Karpas-422 (cell line): ENCODE measurements at places on chromosomes 16 and 17. TPM values are rescaled to one million over a fixed set of nuclear protein-coding genes. Genes with fewer than 3 reads are reported as not detected.

The BAHCC1 gene
- total RNA-seq, result not detected in 2 replicates

The NACA2 gene
- total RNA-seq, result not detected in 2 replicates

GRCh38 chr16:67657751-67658518 lies 2.1 kb downstream of the ACD start:
- no peaks in the 10 kb centered on the region for H3K27me3 ChIP-seq
- no peak overlapping the region for H3K4me3 ChIP-seq
- no peak overlapping the region for H3K27ac ChIP-seq
- DNase-seq, result no peak
- H3K36me3 ChIP-seq, result no peaks in the 10 kb centered on the region

DNA sequence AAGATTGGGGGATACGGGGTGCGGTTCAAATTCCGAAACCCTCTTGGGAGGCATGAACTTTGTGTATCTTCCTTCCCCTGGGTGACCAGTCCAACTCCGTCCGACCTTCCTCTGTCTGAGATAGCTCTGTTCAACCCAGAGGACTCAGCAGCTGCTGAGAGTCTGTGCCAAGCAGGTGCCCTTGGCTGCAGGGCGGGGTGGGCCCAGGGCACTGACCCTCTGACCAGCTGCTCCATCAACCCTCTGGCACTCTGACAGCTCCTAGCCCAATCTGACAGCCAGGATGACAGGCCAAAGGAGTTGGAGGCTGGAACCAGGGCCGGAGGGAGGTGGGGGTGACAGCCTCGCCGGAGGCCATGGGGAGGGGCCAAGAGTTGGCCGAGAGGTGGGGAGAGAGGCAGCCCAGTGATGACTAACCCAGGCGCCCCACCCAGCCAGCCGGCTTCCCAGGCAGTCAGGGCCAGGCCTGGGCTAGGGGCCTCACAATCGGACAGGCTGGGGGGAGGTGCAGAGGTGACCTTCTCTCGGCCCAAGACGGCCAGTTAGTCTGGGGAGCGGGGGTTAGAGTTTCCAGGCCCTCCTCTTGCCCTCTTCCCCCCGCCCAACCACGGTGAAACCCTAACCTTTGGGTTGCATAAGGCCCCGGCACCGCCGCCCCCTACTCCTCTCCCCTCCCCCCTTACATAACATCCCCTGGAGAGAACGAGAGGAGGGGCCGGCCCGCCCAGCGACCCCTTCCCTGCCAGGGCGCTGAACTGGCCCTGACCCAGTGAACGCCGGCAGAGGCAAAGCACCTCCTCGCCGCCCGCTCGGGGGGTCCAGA lies 5.0 kb upstream of the TLCD2 start:
- DNase-seq, result no peak
- H3K4me1 ChIP-seq, result peaks cover 20% of the 10 kb centered on the region
- peak overlapping the region; percentile 82 for H3K4me3 ChIP-seq
- H3K36me3 ChIP-seq, result no peaks in the 10 kb centered on the region

DNA sequence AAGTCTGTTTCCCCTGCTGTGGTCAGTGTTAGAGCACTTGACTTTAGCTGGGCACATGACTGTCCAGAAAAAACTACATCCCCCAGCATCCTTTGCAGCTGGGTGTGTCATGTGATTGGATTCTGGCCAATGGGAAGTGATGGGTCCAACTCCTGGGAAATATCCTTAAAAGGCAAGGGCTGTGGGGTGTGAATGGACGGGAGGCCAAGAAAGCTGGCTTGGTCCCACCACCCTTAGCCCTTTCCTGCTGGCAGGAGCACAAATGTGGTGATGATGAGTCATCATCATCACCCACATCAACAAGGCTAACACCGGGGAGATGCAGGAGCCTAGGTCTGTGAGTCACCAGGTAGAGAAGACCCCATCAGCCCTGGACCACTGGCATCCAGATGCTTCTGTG lies 341.7 kb downstream of the C16orf95 start:
- H3K27me3 ChIP-seq, result no peaks in the 10 kb centered on the region
- no peaks in the 10 kb centered on the region for H3K36me3 ChIP-seq
- no peak overlapping the region for H3K27ac ChIP-seq
- no peak for DNase-seq
- H3K4me3 ChIP-seq, result no peak overlapping the region

GRCh38 chr16:82671741-82672140 lies 45.0 kb downstream of the CDH13 start:
- peaks cover 7% of the 10 kb centered on the region for H3K4me1 ChIP-seq
- H3K27ac ChIP-seq, result no peak overlapping the region
- H3K4me3 ChIP-seq, result no peak overlapping the region
- H3K27me3 ChIP-seq, result peaks cover 8% of the 10 kb centered on the region; the same call in 1 of the 2 replicates

DNA sequence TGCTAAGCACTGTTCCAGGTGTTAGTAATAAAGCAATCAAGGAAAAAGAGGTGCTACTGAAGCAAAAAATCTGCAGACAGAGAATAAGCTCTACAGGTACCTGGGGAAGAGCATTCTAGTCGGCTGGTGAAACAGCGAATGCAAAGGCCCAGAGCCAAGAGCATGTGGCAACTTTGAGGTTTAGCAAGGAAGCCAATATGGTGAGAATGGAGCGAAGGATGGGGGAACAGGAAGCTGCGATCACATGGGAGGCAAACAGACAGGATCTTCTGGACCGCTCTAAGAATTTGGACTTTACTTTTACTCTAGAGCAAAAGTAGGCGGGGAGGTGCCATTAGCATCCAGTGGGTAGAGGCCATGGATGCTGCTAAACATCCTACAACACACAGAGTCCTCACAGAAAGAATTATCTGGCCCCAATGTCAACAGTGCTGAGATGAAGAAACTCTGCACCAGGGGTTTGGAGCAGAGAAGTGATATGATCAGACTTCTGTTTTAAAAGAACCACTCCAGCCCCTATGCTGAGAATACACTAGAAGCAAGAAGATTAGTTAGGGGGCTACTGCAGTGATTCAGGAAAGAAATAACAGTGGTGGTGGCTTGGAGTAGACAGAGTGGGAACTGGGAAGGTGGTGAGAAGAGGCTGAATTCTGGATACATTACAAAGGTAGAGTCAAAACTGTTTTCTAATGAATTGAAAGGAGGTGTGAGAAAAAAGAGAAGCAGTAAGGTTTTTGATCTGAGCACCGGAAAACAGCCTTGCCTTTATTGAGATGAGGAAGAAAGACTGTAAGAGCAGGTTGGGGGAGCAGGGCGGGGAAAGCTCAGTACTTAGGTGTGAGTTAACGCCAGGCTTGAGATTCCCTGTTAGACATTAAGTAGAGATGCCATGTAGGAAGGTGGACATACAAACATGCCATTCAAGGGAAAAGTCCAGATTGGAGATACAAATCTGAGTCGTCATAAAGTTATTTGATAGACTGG lies 11.0 kb downstream of the EFTUD2 start:
- no peak for DNase-seq
- H3K27me3 ChIP-seq, result no peaks in the 10 kb centered on the region
- peaks cover 37% of the 10 kb centered on the region for H3K36me3 ChIP-seq

DNA sequence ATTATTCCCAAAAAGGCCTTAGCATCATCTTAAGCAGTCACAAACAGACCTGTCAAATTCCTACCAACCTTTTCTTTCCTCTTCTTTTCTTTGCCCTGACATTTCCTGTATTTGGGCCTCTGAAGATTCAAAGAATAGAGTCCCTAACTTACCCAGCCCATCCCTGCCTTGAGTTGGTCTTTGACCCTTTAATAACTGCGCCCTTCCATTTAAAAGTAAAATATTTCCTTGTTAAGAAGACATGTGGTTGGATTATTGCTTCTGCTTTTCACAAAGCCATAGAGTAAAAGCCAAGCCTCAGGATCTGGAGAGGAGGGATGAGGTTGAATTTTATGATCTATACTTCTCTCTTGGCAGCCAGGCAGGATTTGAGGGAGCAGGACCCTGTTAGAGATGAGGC lies 13.2 kb upstream of the CCL23 start:
- H3K36me3 ChIP-seq, result no peaks in the 10 kb centered on the region
- peaks cover 19% of the 10 kb centered on the region for H3K4me1 ChIP-seq
- no peak overlapping the region for H3K27ac ChIP-seq
- H3K27me3 ChIP-seq, result no peaks in the 10 kb centered on the region
- H3K4me3 ChIP-seq, result no peak overlapping the region
